Aorta (tissue), 5 donors: ENCODE measurements at places on chromosomes 2 and 18. TPM values are rescaled to one million over a fixed set of nuclear protein-coding genes. Genes with fewer than 3 reads are reported as not detected.

GRCh38 chr2:203097735-203098134, 83.1 kb downstream of the NBEAL1 start:
- H3K36me3 ChIP-seq = peaks cover 2% of the 10 kb centered on the region
- DNase-seq = no peak

DNA sequence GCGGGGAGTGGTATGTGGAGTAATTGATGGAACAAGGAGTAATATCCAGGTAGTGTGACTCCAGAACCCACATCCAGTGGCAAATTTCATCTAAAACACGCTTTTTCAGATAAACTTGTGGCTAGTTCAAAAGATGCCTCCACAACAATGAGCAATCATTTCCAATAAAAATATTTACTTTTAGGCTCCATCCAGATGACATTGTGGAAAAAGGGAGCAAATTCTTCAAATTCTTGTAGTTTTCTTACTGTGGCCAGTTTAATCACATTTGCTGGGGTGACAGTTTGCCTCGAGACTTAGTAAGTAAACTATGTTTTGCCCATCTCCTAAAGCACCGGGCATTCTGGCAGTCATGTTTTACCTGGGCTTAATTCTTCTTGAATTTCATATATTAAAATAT, 243.6 kb downstream of the IRS1 start:
- H3K27me3 ChIP-seq = no peaks in the 10 kb centered on the region
- no peak overlapping the region for H3K27ac ChIP-seq
- DNase-seq = no peak
- no peaks in the 10 kb centered on the region for H3K4me1 ChIP-seq
- H3K36me3 ChIP-seq = no peaks in the 10 kb centered on the region
- H3K4me3 ChIP-seq = no peak overlapping the region

Gene ALK
- total RNA-seq = 0.13 TPM

Gene PLCD4
- 5.3 TPM for total RNA-seq

DNA sequence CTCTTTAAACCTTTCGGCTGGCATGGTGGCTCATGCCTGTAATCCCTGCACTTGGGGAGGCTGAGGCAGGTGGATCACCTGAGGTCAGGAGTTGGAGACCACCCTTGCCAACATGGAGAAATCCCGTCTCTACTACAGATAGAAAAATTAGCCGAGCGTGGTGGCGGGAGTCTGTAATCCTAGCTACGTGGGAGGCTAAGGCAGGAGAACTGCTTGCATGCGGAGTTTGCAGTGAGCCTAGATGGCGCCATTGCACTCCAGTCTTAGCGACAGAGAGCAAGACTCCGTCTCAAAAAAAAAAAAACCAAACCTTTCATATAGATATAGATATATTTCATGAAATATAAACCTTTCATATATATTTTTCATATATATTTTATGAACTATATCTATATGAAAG, 864.7 kb downstream of the TRIB2 start:
- no peaks in the 10 kb centered on the region for H3K27me3 ChIP-seq
- H3K4me1 ChIP-seq = no peaks in the 10 kb centered on the region
- DNase-seq = no peak

DNA sequence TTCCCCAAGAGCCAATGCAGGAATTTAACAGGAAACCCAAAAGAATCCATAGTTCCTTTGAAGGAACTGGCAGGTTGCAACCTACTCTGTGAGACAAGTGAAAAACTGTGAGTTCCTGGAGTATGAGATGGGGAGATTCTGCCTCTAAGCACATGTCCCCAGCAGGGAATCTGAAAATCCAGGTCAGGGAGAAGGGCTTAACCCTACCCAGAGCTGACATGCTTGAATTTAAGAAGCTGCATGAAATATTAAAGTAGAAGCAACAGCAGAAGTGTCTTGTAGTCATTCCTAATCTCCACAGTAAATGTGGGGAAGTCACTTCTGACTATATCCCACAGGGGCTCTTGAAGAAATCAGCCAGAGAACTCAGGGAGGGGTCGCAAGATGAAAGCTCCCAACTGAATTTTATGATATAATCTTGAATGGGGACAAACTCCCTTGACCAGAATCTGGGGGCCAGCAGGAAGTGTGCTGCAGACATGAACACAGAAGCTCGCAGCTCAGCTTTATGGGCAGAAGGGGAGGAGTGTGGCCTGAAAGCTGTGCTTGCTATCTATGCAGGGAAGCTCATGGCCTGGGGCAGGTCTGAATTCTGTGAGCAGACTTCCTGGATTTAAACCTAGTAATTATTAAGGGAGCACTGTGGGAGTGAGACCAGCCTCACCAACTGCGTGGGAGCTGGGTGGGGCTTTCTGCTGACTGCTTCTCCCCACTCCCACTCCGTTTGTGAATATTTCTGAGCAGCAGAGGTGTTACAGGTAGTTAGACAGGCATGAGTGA, 184.1 kb upstream of the KYNU start:
- no peak overlapping the region for H3K4me3 ChIP-seq
- H3K4me1 ChIP-seq = no peaks in the 10 kb centered on the region
- H3K27ac ChIP-seq = no peak overlapping the region
- no peaks in the 10 kb centered on the region for H3K36me3 ChIP-seq
- H3K27me3 ChIP-seq = no peaks in the 10 kb centered on the region

GRCh38 chr2:112699984-112700667, 20.7 kb upstream of the NT5DC4 start:
- no peaks in the 10 kb centered on the region for H3K36me3 ChIP-seq
- no peak overlapping the region for H3K4me3 ChIP-seq
- no peaks in the 10 kb centered on the region for H3K27me3 ChIP-seq
- no peak for DNase-seq
- no peaks in the 10 kb centered on the region for H3K4me1 ChIP-seq

Gene SELENOI
- total RNA-seq = 12.3 TPM

DNA sequence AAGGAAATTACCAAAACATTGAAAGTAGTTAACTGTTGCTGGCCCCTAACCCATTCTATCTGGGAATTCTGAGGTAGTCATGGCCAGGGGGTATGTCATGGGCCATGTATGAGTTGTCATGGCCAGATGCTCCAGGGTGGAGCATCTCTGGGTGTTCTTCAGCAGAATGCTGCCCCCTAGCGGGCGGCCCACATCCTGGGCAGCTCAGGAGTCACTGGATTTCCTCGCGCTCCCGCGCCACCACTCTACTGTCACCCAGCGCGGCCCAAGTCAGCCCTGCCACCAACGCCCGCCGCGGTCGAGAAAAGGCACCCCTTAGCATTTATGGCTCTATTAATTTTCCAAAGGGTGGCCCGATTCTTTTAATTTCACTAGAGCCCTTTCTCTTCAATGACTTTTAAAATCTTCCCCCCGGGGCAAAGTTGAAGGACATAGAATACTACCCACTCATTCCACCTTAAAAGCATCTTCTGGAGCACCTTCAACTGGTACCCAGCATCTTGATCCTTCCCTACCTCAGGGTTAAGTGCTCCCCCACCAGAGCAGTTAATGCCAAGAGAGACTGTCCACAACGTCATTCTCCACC, 41.6 kb downstream of the PKDCC start:
- H3K27ac ChIP-seq = no peak overlapping the region
- no peaks in the 10 kb centered on the region for H3K4me1 ChIP-seq
- no peaks in the 10 kb centered on the region for H3K27me3 ChIP-seq
- peak; percentile 89 for DNase-seq
- no peaks in the 10 kb centered on the region for H3K36me3 ChIP-seq

GRCh38 chr2:75410702-75411101, 150.0 kb downstream of the EVA1A start:
- no peaks in the 10 kb centered on the region for H3K4me1 ChIP-seq
- DNase-seq = no peak

Gene LOXL3
- 27.1 TPM for total RNA-seq

DNA sequence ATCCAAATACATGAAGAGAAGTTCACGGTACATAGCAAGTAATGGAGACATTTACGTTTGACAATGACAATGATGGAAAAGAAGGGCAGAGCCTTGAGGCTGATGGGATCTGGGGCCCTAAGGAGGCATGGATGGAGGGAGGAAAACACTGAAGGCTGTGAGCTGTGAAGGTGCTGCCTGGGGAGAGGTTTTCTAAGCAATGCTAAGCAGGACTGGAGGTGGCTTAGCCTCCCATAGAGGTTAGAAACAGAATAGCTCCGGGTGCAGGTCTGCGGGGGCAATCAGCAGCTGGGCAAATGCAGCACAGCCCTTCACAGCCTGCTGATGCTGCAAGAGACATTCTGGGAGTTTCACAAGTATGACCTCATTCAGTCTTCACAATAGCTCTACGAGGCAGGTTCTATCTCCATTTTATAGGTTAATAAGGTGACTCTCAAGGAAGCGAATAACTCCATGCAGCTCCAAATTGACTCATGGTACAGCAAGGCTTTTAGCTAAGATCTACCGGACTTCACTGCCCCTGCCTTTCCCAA, 65.3 kb downstream of the MYT1L start:
- H3K27me3 ChIP-seq = no peaks in the 10 kb centered on the region
- H3K27ac ChIP-seq = no peak overlapping the region
- peaks cover under 1% of the 10 kb centered on the region for H3K4me1 ChIP-seq
- no peak for DNase-seq
- no peak overlapping the region for H3K4me3 ChIP-seq

GRCh38 chr2:229780856-229781773, 66.8 kb upstream of the DNER start:
- peaks cover 4% of the 10 kb centered on the region for H3K36me3 ChIP-seq
- H3K27ac ChIP-seq = no peak overlapping the region
- no peaks in the 10 kb centered on the region for H3K4me1 ChIP-seq
- no peak for DNase-seq
- H3K27me3 ChIP-seq = no peaks in the 10 kb centered on the region
- no peak overlapping the region for H3K4me3 ChIP-seq

DNA sequence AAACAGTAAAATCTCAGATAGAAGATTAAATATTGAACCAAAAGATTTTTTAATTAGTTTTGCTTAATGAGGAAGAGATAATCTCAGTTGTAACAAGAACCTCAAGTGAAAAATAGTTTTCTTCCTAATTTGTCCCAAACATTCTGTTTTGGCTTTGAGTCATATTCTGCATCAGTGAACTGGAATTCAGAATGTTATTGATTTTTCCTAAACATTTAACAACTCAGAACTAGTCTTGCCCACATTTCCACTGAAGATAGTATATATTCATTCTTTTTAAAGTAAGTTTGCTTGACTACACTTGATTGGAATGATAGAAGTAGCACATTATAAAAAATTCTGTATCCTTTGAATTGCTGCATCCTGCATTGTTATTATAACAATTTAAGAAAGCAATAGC, 85.7 kb upstream of the UGP2 start:
- no peak overlapping the region for H3K4me3 ChIP-seq
- DNase-seq = no peak
- peaks cover 2% of the 10 kb centered on the region for H3K4me1 ChIP-seq

GRCh38 chr2:100182494-100183361, 40.3 kb upstream of the AFF3 start:
- H3K36me3 ChIP-seq = no peaks in the 10 kb centered on the region
- H3K4me3 ChIP-seq = no peak overlapping the region
- no peak for DNase-seq
- H3K27me3 ChIP-seq = no peaks in the 10 kb centered on the region
- H3K27ac ChIP-seq = no peak overlapping the region
- H3K4me1 ChIP-seq = no peaks in the 10 kb centered on the region

Gene FARSB
- 14.6 TPM for total RNA-seq

GRCh38 chr2:173983391-173983871, 18.3 kb upstream of the SP3 start:
- H3K36me3 ChIP-seq = no peaks in the 10 kb centered on the region
- H3K4me1 ChIP-seq = peaks cover 11% of the 10 kb centered on the region
- H3K27ac ChIP-seq = no peak overlapping the region
- H3K27me3 ChIP-seq = no peaks in the 10 kb centered on the region
- no peak overlapping the region for H3K4me3 ChIP-seq

Gene DQX1
- total RNA-seq = 0.24 TPM

DNA sequence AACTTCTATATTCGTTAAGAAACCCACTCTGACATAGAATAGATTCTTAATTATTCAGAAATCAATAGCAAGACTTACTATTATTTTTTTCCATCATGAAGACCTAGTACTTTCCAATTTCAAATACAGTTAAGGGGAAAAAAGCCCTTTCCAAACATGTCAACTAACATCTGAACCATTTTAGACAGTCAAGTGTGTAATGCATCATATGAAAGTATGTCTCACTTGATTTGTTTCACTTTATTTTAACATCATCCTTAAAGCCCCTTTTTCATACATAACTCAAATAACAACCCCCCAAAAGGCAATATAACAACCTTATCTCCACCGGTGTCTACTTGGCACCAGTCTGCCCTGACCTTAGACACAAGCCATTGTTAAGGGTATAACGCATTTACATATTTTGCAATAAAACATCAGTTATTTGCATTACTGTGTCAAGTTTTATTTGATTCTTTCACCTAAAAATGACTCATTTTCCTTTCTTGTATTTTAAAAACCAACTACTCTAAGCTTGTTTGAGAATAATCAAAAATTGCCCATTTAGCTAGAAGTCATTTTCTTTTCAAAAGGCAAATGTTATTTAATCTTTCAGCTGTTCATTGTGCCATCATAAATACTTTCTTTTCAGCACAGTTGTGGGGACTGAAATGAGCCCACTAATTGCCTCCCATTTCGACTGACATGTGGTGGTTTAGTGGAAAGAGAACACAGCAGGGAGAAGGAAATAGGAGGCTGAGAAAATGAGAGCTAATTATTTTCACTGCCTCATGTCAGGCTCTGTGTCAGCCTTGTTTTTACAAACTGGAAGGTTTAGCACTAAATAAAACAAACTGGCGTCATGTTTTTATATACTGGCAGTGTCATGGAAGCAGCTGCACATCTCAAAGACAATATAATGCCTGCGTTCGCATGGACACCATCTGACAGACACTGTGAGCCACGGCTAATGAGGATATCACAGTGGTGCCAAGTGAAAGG, 104.7 kb upstream of the CDCA7 start:
- no peaks in the 10 kb centered on the region for H3K36me3 ChIP-seq
- H3K4me1 ChIP-seq = no peaks in the 10 kb centered on the region
- H3K27me3 ChIP-seq = no peaks in the 10 kb centered on the region
- H3K4me3 ChIP-seq = no peak overlapping the region
- DNase-seq = no peak
